ENCODE measurements at places on chromosomes 6 and 20. TPM values are rescaled to one million over a fixed set of nuclear protein-coding genes. Genes with fewer than 3 reads are reported as not detected.

DNA sequence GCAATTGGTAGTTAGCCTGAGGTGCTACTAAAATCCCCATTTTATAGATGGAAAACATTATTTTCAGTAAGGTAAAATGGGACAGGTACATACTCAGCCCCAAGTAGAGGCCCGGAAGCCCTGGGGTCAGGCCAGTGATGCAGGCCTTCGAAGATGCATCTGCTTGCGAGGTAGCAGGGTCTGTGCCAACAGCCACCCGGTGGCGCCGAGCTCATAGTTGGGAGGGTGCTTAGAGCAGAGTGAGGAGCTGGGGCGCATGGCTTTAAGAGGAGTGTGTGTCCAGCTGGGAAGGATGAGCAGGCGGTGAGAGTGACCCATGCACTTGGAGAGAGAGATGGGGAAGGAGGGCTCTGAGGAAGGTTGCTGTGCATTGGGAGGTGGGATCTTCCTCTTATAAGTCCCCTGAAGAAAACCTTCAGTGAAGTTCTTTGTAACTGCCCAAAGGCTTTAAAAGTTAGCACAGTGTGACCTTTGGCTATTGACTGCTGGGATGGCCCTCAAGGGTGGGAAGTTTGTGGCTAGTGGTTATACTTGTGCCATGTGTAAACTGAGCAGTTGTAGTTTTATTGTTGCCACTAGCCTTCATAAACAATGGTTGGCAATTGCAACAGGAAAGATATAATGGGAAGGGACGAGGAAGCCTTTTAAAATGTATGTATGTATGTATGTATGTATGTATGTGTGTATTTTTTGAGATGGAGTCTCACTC lies 71.1 kb downstream of the TOX2 start:
- H3K4me3 ChIP-seq: no peak overlapping the region
- H3K27ac ChIP-seq: no peak overlapping the region
- H3K27me3 ChIP-seq: no peaks in the 10 kb centered on the region

GRCh38 chr20:44730441-44730840 lies 15.2 kb upstream of the KCNK15 start:
- no peak for DNase-seq
- peaks cover 24% of the 10 kb centered on the region for H3K4me1 ChIP-seq
- no peaks in the 10 kb centered on the region for H3K36me3 ChIP-seq
- no peaks in the 10 kb centered on the region for H3K27me3 ChIP-seq

DNA sequence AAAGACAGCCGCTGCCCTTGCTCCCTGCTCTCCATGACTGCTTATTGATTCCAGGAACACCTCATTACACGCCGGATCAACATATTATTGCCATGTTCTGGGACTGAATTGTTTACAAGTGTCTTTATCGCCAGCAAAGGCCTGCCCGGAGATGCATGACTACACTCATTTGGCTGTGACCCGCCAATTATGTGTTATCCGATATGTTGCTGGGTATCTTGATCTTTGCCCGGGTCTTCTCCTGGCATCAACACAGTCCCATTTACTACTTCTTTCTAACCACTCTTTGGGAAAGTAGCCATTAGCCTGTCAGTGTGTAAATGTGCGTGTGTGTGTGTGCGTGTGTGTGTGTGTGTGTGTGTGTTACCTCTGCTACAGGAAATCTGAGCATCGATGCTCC lies 15.4 kb downstream of the LINC00237 start:
- H3K4me3 ChIP-seq: no peak overlapping the region
- DNase-seq: no peak
- peaks cover 69% of the 10 kb centered on the region for H3K27me3 ChIP-seq

GRCh38 chr6:2713473-2714110 lies 37.1 kb downstream of the MYLK4 start:
- no peak overlapping the region for H3K4me3 ChIP-seq
- no peaks in the 10 kb centered on the region for H3K4me1 ChIP-seq
- H3K36me3 ChIP-seq: peaks cover 4% of the 10 kb centered on the region
- DNase-seq: no peak
- no peak overlapping the region for H3K27ac ChIP-seq

DNA sequence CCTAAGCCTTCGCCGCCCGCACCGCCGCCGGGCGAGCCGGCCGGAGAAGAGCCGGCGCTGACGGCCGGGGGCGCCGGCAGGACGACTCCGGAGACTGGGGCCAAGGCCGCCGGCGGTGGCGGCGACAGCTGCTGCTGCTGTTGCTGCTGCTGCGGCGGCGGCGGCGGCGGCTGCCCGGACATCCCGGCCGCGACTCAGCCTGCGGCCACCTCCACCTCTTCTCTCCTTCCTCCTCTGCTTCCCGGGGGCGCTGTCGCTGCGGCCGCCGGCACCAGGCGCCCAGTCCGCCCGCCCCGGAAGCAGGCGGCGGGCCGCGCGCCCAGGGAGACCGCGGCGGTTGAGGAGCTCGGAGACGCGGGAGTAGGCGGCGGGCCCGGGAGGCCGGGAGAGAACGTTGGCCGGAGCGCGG lies 307 bp downstream of the RANBP9 start:
- peaks cover 19% of the 10 kb centered on the region for H3K36me3 ChIP-seq
- peak overlapping the region; percentile 28 for H3K27ac ChIP-seq
- no peaks in the 10 kb centered on the region for H3K27me3 ChIP-seq

DNA sequence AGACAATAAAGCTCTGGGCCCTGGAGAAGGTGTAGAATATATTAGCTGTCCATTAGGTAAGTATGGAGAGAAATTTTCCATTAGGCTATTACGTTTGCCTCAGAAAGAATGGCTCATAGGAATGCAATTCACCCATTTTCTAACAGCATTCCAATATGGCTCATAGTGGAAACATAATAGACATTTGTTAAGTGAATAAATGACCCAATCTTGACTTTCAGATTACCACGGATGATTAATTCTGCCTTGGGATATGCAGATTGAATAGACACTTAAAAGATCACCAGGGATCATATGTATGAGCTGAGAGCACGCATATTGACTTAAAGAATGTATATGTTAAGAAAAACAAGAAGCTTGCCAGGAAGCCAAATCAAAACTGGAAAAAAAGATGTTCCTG lies 209.1 kb upstream of the CDYL start:
- peaks cover 12% of the 10 kb centered on the region for H3K27me3 ChIP-seq
- peaks cover 2% of the 10 kb centered on the region for H3K36me3 ChIP-seq
- no peak overlapping the region for H3K27ac ChIP-seq
- no peaks in the 10 kb centered on the region for H3K4me1 ChIP-seq
- DNase-seq: no peak

DNA sequence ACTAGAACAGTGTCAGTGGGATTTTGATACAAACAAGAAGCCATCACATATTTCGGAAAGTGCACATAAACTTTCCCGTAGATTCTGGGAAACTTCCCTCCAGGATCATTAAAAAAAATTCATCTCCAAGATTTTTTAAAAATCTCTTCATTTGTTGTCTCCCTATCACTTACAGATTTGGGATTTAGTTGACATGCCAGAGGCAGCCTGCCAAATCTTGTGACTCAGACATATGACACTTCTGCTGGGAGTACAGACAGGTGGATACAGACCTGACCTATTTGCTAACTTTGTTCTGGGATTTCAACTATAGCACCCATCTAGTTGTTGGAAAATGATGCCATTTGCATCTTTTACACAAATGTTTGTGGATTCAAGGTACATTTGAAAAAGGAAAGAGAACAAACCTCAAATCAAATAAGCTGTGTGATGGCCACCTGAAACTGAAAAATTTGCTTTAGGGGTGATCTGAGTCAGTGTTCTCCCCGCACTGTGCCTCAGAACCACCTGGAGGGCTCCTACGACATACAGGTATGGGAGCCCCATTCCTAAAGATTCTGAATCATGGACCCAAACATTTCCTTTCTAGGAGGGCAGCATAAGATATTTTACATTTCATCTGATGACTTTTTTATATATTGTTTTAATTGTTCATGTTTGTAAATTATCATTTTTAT lies 21.9 kb upstream of the CD2AP start:
- H3K36me3 ChIP-seq: no peaks in the 10 kb centered on the region
- H3K27ac ChIP-seq: no peak overlapping the region
- H3K4me3 ChIP-seq: no peak overlapping the region
- no peaks in the 10 kb centered on the region for H3K27me3 ChIP-seq
- no peaks in the 10 kb centered on the region for H3K4me1 ChIP-seq
- no peak for DNase-seq

DNA sequence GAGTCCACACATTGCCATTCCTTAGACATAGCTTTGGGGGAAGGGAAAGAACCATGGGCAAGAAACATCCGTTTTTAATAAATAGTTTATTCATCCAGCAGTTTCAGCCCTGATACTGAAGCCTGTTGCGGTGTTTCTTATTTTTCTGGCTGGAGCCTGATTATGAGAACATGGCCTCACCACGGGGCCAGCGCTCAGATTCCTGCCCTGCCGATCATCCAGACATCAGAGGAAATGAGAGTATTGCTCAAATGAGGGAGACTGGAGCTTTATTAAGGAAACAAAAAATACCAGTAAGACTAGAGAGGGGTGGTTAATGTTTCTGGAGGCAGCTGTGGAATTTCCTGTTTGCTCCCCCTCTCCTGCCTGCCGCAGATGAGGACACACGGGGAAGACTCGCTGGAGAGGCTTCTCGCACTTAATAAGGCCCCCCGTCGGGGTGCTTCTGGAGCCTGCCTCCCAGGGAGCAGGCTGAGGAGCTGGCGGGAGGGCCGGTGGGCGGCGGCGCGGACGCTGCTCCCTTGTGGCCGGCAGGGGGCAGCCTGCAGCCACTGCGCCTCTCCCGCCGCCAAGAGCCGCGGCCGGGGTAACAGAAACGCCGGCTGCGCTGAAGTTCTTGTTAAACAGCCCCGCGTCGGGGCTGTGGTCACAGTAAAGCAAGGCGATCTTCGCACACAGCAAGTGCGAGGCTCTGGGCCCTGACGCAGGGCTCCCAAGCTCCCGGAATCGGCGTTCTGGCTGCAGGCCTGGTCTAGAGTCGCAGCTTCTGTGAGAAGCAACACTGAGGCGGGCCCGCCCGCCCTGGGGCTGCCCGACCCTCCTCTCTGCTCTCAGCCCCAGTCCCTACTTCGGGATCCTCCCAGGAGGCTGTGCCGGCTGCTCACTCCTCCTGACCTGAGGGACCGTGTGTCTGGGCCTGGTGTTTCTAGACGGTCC lies 17.5 kb downstream of the LEMD2 start:
- H3K4me1 ChIP-seq: peaks cover 15% of the 10 kb centered on the region
- DNase-seq: peak; percentile 60
- peaks cover 3% of the 10 kb centered on the region for H3K36me3 ChIP-seq
- H3K27ac ChIP-seq: no peak overlapping the region
- H3K4me3 ChIP-seq: no peak overlapping the region

DNA sequence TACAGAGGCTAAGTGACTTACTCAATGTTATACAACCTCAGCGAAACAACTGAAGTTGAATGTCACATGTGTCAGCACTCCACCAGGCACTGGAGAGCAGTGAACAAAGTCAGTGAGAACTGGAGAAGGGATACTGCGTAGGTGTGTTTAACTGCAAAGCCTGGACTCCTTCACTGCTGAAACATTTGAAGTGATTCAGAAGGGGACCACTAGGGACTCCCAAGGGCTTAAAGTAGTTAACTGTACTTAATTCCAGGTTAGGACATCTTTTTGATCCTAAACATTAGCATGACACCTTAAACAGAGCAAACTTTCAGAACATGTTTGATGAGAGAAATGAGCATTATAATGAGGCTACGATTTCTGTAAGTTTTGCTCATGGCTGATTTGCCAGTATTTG lies 45.0 kb upstream of the ZBTB24 start:
- H3K36me3 ChIP-seq: peaks cover 10% of the 10 kb centered on the region
- no peaks in the 10 kb centered on the region for H3K27me3 ChIP-seq
- no peak overlapping the region for H3K4me3 ChIP-seq
- peaks cover 5% of the 10 kb centered on the region for H3K4me1 ChIP-seq
- H3K27ac ChIP-seq: no peak overlapping the region

OPRM1 gene
- not detected for total RNA-seq

SMOC2 gene
- not detected for total RNA-seq

PLCG1 gene
- total RNA-seq: 177 TPM

Data from activated T-cell treated with anti-CD3 and anti-CD28 coated beads, Interleukin-2, amount 50 U/mL, for 72 hours (primary cell).